ENCODE measurements at places on chromosomes 6 and 20.

DNA sequence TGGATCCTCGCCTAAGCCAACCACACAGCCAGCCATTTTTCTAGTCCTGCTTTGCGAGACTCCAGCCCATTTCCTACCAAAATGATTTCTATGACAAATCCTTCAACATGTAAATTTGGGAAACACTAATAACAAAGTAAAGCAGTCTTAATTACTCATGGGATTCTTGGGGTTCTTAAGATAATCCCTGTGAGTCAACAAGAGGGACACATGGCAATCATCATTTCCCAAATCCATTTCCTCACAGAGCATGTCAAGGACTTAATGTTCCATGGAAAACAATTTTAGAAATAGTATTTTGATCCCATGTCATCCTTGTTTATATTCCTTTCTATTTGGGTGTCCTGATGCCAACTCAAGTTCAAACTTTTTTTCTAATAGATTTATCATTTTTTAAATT, 322.7 kb upstream of the NOX3 start:
- no peak for DNase-seq

DNA sequence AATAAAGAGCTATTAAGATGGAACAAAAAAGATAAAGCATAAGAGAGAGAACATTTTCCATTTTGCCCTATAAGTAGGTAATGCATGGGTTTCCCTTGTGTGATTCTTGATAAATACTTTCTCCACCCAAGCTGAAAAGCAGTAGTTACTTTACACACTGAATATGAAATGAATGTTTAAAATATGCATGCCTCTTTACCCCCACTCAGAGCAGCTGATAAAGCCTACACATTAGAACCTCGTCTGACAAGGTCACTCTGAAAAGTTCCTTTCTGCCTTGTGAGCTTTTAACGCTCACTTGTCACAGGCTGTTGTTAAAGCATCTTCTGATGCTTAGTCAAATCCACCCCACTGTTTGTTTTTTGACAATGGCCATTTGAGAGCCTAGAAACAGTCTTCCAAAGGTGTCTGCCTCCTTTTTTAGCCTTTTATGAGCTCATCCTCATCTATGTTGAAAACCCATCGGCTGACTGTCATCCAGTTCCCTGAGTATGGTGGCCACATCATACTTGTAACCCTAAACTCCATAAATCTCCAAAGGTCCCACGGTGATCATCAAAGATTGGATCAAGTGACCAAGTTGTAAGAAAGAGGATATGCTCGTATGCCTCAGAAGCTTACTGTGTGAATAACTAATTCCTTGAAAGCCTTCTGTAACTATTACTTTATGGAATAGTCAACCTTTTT, 102.8 kb downstream of the ATXN1 start:
- no peak for DNase-seq

- no peak for DNase-seq
These were observed 29.1 kb downstream of the STK35 start for GRCh38 chr20:2130683-2131082.

DNA sequence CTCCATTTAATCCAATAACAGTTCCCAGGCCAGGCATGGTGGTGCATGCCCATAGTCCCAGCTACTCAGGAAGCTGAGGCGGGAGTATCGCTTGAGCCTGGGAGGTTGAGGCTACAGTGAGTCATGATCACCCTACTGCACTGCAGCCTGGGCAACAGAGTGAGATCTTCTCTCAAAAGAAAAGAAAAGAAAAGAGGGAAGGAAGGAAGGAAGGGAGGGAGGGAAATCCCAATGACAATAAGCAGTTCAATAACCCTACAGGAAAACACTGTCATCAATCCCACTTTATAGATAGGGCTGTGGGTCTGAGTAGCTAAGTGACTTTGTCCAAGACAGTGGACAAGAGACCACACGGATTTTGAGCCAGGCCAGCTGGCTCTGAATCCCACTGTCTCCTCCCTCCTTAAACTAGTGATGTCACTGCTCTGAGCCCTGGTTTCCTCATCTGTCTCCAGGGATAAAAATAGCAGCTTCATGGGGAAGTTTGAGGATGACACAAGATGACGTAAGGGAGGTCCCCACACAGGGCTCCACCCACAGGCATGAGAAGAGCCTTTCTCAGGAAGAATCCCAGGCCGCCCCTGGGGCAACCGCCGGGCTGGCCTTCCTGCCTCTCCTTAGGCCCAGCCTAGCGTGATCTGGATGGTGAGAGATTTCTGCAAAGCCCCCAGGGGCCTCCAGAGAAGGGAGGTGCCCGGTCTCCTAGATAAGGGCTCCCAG, 7.2 kb upstream of the TRIB3 start:
- no peak for DNase-seq
